ENCODE measurements at places on chromosomes 7 and 10.

GRCh38 chr10:34815185-34816084, at the start of gene PARD3:
PARD3 (minus strand) TSS chr10:34815296; CDS start chr10:34814995, 301 bp downstream.
- no peak for DNase-seq

GRCh38 chr10:21314906-21315644, 210.4 kb downstream of the SKIDA1 start:
- no peak for DNase-seq

GRCh38 chr10:86291616-86292340, 74.8 kb downstream of the GRID1 start:
- no peak for DNase-seq

- no peak for DNase-seq
Measured at GRCh38 chr10:114328874-114329273, 75.4 kb downstream of the AFAP1L2 start.

DNA sequence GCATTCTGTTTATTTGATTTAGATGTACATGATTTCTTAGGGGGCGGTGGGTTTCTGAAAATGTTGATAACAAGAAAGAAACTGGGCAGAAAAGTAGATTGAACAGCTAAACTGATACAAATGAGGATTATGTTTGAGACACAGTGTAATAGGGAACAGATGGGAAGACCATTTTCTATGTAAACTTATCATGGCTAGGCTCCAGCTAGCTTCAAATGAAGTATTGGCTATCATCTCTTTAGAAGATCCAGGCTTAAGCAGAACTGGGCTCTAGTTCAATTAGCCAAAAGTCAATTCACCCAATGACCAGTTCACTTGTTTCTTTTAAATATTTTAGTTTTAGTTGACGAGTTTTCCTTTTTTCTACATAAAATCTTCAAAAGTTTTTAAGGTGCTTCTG, 639.5 kb downstream of the ANKRD7 start:
- no peak for DNase-seq
